IPS DF 19.7 (cell line): ENCODE measurements at places on chromosomes 7 and 10.

- no peak for DNase-seq
Measured at GRCh38 chr7:126845331-126845730, 407.4 kb downstream of the GRM8 start.

DNA sequence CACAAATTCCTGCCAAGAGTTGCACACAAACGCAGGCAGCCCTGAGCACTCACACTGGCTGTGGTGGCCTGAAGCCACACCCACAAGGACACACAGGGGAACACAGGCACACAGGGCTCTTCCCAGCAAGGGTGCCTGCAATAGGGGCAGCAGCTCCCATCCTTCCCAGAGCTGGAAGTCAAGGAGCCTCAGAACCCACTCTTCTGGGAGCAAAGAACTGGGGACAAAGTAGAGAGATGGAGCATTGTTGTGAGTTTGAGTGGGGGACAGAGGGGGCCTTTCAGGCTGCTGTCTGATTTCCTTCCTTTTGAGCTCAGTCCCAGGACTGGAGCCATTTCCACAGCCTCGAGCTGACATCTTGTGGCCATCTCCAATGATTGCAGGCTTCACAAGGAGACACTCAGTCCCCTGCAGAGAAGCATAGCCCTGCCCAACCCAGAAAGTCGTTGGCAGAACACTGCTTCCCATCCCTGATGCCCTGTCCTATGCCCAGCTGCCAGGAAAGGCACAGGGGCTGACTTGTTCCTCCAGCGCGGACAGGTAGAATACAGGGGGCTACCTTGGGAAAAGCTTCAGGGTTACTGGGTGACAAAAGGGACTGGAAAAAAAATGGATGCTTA is 34.4 kb upstream of the SLF2 start:
- DNase-seq, result peak; percentile 57

GRCh38 chr10:116960066-116960776 is 44.8 kb downstream of the SHTN1 start:
- DNase-seq, result no peak

GRCh38 chr10:28788762-28789161 is 111.4 kb downstream of the BAMBI start:
- no peak for DNase-seq

- no peak for DNase-seq
Measured at GRCh38 chr7:142389544-142389943, 131.7 kb upstream of the PRSS58 start.

DNA sequence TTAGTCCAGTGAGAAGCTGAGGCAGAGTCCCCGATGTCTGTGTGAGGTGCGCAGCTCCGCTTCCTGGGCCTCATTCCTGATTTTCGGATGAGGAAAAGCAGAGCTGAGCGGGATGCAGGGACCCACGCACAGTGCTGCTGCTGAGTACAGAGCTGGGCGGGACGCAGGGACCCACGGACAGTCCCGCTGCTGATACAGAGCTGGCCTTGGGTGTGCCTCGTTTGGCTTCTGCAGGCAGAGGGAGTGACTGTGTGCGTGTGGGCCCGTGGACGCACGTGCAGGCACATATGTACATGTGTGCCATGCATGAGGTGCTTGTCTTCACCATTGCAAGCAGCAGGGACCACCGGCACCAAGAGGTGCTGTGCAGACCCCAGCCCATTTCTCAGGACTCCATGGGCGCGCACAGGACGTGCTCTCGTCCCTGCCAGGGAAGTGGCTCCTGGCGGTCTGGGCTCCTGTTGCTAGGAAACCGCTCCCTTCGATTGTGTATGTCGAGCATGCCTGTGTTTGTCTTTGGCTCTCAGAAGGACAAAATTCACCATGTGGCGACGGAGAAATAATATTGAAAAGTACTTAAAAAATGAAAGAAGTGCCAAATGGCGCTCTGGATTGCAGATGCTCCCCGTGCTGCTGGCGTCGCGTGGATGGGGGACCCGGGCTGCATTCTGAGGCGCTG is 303.8 kb upstream of the MKI67 start:
- DNase-seq, result no peak

GRCh38 chr10:28177944-28178637 is 124.8 kb downstream of the MPP7 start:
- DNase-seq, result no peak

- DNase-seq, result no peak
Measured at GRCh38 chr10:130141460-130141859, 5.3 kb downstream of the GLRX3 start.

DNA sequence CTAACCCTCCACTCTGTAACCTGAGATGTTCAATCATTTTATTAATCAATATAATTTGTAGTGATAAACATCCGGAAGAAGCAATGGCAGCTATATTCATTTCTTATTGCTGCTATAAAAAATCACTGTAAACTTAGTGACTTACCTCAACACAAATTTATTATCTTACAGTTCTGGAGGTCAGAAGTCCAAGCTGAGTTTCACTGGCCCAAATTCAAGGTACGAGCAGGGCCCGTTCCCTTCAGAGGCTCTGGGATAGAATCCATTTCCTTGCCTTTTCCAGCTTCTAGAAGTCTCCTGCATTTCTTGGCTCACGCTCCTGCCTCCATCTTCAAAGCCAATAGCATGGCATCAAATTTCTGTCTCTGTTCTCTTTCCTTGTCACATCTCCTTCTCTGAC is 279.5 kb upstream of the SP8 start:
- no peak for DNase-seq

- no peak for DNase-seq
Measured at GRCh38 chr7:70752794-70753241, 379.1 kb upstream of the GALNT17 start.

GRCh38 chr7:159086301-159086925 is 58.3 kb downstream of the VIPR2 start:
- no peak for DNase-seq

- no peak for DNase-seq
Measured at GRCh38 chr7:107879400-107880035, 11.5 kb upstream of the DLD start.

- no peak for DNase-seq
Measured at GRCh38 chr10:299512-299911, 164.3 kb downstream of the ZMYND11 start.

- no peak for DNase-seq
Measured at GRCh38 chr10:132869621-132870020, 72.7 kb downstream of the CFAP46 start.

DNA sequence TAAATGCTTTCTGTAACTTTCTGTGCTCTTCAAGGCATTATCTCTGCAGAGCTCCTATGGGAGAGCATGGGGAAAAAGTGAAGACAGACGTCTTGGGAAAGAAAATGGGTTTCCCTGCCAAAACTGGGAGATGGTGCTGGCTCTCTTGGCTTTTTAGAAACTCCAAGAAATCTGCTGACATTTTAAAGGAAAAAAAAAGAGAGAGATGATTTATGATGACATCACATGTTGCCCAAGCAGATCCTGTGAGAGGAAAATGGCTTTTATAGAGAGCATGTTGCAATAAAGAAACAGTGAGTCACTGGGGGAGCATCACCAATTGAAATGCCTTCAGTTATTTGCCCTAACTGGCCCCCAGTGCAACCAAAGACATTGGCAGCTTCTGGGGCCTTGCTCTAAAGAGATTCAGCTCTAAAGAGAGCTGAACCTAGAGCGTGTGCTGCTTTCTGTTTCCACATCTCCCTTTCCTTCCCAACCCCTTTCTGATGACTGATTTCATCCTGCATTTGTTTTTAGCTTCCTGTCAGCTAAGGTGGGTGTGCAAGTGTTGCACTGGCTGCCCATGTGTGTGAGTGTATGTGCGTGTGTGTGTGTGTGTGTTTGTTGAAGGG is 37.7 kb downstream of the LRMDA start:
- no peak for DNase-seq

DNA sequence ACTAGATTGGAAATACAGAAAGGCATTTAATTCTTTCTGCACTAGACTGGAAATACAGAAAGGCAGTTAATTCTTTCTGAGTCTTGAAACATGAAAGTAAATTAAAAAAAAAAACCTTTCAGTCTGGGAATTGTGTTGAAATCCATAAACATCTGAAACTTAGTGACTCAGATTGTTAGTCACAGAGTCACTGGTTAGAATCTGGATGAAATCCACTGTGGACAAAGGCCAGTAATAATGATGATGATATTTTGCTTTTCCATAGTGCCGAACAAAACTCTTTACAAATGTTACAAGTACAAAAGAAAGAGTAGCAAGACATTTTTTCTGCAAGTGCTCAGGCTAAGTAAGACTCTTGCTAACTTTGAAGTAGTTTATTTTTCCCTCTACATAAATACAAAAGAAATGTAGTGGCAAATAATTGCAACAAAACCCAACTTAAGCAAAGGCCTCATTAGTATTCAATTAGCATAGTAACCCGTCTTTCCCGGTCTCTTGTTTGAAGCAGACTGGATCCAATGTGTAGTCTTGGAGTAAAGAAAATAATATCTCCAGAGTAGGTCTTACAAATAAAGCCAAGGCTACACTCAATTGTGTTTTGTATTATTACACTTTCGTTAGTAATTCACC is 5.8 kb upstream of the PRTFDC1 start:
- no peak for DNase-seq

DNA sequence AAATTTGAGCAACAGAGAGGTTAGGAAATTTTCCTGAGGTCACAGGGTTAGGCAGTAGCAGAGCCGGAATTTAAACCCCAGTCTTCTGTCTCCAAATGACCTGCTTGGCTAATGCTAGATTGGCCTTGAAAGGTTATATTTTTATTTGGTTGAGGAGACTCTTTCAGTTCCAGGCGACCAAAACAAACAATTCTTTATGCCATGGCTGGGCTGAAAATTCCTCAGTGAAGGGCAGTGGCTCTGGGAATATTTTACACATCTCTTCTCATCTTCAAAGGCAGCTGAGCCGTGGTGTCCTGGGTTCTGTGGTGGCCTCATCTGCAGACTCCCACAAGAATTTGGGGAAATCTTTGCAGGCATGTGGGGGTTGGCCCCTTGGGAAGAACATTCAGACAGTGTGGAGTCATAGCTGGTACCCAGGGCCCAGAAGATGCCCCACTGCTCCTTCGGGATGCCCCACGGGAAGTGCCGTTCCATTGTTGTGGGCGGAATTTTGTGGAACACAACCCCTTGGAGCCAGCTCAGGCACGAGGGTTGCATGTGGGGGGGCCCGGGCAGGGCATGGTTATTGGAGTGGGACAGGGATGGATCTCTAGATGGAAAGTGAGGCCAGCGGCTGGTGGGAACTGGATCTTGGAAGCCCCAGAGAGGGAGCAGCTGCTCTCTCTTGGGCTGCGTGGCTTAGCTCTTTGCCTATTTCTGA is 33.2 kb downstream of the RPS24 start:
- DNase-seq, result no peak

- DNase-seq, result no peak
Measured at GRCh38 chr10:104403636-104404035, 50.0 kb downstream of the CFAP58 start.

DNA sequence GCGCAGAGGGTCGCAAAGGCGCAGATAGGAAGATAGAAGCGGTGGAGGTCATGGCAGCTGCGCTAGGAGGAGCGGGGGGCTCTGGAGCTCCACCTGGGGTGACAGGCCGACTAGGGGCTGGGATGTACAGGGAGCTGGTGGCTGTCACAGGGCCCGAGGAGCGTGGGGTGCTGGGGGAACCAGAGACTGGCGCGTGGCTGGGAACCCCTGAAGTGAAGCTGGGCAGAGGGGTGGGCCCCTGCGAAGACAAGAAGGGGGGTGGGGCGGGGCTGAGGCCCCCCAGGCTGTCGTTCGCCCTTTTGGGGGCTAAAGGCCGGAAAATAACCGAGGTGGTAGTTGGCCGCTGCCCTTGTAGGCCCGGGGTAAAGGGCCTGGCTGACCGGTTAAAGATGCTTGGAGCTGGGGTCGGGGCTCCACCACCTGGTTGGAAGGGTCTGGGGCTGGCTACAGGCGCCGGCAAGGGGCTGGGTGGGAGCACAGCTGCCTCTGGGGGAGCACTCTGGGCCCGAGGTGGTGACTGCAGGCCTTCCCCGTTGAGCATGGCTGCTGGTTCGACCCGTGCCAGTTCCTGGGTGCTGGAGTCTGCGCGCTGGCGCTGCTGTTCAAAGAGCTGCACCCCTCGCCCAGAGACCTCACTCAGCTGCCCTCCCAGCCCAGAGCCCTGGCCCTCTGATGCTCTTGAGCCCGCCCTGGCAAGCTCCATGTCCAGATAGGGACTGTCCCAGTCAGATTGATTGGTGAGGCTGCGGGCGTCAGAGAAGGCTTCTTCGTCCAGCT is 6.8 kb upstream of the MYOZ1 start:
- DNase-seq, result no peak

DNA sequence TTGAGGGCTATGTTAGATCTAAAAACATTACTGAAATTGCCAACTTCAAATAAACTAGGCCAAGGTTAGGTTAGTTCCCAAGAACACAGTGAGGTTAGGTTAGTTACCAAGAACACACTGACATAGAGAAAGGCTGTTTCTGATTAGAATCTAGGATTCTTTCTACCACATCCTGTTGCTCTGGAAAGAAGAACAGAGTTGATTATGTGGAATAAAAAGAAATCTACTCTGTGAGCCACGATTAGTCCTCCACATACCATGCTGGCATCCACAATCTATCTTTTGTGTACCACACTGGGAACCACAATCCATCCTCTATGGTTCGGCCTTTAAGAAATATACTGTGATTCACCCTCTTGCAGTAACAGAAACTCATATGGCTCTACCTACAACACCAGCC is 91.4 kb downstream of the LRRTM3 start:
- no peak for DNase-seq

DNA sequence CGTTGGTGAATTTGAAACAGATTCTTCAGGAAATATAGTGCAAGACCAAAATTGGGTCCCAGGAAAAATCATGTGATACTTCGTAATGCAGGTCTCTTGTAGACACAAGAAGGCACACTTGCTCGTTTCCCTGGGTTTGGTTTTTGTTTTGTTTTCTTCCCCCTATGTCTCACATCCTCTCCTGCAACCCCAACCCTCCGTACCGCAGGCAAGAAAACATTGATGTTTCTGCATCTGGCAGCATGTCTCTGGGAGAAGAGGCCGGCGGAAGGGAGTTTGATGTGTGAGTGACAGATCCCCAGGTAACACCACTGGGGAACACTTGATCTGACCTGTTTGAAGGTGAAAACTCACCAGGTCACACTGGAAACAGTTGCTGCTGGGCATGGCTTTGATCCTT is 718.5 kb downstream of the AUTS2 start:
- DNase-seq, result no peak

GRCh38 chr10:69815104-69815503 is 13.4 kb downstream of the COL13A1 start:
- DNase-seq, result no peak

DNA sequence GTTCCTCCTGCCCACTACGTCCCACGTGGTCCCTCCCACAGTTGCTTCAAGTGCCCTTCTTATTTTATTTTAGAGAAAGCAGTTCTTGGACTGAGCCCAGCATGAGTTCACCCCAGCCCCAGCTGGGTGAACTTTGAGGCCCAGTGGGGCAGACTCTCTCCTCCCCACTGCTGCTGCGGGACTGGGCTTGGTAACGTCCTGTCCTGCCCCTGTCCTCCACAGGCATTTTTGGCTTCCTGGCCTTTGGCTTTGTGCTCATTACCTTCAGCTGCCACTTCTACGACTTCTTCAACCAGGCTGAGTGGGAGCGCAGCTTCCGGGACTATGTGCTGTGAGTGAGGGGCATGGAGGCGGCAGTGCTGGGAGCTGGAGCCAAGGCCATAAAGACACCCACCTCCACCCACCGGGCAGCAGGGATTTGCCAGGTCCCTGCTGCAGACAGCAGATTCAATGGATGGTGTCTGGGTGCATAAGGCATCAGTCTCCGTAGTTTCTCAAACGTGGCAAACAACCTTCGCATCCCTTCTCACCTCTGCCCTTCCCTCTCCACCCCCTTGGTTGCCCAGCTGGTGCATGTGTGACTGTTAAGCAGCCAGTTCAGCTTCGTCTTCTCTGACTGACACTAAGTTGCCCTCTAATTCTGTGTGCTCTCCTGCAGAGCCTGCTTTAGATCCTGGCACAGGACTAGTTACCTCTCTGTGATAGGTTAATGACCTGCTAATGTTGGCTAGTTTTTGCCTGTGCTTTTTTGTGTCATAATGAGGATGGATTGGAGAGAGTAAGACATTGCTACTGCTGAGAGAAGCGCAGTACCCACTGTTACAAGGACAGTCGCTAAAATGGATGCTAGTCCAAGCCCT is 15.5 kb upstream of the AHCYL2 start:
- DNase-seq, result no peak
